ENCODE measurements at places on chromosomes 6 and 20.

DNA sequence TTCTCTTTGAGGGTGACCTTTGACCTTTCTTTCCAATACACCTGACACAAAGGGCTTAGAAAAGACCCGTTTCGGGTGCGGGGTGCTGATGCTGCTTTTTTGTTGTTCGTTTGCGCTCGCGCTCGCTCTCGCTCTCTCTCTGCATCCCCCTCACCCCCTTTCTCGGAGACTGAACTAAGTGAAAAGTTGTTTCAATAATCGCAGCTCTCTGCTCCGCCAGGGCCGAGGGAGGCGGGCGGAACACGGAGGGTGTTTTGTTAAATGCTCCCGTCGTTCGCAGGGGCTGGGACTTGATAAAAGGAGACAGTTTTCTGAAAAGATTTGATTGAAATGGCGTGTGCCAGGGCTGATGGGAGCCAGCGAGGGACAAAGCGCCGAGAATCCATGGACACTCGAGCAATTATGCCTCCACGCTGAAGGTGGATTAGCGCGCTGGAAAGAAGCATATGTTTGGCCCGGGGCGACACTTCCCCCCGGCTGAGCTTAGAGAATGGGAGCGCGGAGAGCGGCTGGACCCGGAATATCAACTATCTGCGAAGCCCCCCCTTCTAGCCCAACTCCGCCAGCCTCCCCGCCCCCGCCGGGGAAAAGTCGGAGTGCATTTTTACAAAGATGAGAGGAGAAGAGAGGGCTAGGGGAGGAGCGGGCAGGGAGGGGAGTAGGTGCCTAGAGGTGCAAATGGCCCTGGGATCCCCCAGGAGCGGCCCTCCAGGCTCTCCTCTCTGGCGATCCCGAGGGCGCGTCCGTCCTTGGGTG lies 25.0 kb downstream of the TFAP2A start:
- DNase-seq: no peak

- no peak for DNase-seq
Observed at GRCh38 chr6:119658917-119659316, 309.4 kb upstream of the MAN1A1 start.

DNA sequence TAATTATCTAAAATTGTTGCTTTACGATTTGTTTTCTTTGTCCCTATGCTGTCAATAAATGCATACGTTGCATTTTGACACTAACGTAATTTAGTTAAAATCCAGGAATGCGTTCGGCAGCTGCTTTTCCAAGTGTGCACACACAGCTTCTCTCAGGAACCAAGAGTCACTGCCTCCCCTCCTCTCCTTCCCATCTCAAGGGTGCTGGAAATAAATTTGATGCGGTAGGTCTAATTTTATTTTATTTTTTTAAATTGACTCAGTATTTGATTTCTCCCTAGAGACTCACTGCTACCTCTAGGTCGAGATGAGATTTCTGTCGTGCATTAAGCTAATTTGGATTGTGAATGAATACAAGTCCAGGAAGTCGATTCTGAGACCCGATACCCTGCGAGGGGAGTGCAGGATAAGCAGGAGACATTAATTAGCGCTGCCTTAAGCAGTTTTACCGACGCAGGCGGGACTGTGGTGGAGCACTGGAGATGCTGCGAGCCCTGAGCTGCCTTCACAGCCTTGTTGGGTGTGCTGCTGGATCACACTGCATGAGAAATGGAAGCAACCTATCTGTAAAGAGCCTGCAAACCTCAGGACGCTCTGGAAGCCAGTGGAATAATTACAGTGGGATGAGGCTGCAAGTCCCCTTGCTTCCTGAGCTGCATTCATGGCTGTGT lies 381.2 kb downstream of the C6orf118 start:
- no peak for DNase-seq

DNA sequence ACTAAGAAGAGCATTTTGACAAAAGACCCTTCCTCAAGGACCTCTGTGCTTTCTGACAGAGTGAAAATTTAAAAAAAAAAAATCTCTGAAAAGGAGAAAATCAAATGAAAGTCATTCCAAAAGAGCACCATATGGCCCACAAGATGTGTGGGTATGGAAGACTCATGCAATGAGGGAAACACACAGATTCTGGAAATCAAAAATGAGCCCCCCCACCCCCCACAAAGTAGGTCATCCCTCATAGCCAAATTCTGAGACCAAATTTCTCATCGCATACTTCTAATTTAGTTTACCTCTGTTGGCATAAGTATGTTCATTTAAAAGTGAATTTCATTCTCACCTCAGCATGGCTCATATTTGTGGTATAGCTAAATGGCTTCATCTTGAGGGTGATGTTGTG lies 181.3 kb upstream of the KCNQ5 start:
- DNase-seq: no peak

GRCh38 chr6:115630424-115631024 lies 430.2 kb downstream of the FRK start:
- no peak for DNase-seq

- no peak for DNase-seq
Observed at GRCh38 chr6:2579241-2579761, 171.4 kb downstream of the MYLK4 start.

DNA sequence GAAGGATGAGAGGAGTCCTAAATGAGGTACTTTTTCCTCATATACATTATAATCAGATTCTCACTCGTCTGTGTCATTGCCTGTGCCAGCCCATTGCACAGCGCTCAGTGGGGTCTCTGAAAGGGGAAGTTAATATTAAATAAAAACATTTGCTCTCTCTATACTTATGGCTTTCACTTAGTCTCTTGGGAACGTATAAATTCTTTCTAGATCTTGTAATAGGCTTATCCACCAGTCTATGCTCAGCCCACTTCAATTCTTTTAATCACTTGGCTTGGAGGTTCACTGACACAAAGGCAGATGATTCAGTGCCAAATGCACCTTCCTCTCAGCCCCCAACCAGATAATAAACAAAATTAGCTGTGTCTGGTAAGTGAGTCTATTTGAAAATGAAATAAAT lies 164.3 kb upstream of the OGFRL1 start:
- DNase-seq: no peak
